Bronchial epithelial cell (primary cell): ENCODE measurements at places on chromosomes 3 and 15.
A peak's percentile ranks its signal among the peaks of the same experiment; 100 is the strongest.

- DNase-seq = peak; percentile 56
Measured at GRCh38 chr3:63979093-63979885, 44.0 kb downstream of the PSMD6 start.

DNA sequence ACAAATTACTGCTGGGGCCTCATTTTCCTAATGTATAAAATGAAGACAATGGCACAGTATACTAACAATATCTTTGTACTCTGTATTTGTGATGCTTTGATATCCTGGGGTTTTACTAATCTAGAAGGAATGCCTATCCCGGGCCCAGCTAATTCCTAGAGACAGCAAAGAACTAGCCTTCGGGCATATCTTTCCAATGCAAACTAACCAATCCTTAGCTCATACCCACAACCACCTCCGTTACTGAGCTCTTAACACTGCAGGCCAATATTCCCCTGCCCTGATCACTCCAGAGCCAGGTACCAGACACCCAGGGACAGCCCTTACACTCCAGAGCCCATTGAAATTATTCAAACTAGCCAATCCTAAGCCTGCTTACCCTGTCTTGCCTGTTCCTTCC lies 309.0 kb downstream of the ULK4 start:
- no peak for DNase-seq

DNA sequence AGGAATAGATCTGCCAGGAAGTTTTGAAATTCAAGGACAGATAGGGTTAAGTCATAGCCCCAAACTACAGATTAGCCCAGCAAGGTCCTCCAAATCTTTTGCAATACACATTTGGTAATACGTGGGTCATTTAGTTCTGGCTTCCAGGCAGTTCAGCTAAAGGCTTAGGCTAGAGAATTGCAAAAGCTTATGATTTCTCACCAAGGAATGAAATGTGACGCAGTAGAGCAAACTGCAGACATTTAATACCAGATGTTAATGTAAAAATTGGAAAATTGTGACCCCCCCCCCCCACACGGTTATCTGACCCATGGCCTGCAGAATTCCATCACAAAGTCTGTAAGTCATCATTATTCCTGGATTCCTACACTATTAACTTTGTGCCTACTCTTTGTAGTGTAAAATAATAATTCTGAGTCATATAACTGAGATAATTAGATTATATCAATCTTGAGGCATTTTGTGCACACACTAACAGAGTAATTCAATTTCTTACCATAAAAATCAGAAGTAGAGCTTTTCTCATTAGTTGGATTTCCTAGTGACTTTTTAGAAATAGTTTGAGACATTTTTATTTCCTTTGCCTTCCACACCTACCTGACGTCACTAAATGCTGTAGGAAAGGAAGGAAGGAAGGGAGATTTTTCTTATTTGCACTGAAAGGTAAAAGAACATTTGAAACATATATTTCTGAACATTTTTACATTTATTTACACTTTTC lies 235.2 kb downstream of the DTWD1 start:
- peak; percentile 50 for DNase-seq

DNA sequence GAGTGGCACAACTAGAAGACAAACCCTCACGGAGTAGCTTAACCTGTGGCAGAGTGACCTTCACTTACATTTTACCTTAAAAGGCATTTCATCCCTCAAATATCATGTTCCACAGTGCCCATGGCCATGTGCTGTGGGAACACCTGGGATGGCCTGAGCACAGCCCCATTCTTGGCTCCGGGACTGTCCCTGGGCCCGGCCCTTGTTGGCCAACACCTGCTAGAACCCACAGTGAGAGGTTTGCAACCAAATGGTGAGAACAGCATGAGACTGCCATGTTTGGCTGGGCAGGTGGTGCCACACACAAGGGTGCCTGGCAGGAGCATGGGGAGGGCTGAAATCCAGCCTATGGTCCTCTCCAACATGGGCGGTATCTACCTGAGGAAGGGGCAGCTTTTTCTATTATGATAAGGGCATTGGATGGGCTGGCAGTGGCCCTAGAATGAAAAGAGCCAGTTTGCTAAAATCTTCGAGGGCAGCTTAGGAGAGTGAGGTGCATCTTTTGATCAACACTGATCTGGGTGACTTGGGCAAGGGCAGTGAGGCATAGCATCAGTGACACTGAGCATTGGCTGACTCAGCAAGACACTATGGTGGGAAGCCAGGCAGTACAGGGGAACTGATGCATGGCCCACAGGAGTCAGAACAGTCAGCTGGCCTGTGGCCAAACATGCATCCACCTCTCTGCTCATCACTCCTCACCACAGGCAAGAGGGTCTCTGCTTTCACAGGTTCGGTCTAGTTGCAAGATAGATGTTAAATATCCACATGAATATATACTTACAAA lies 53.9 kb downstream of the SYNM start:
- no peak for DNase-seq

GRCh38 chr3:155852341-155852740 lies 1.9 kb downstream of the SLC33A1 start:
- DNase-seq = no peak

DNA sequence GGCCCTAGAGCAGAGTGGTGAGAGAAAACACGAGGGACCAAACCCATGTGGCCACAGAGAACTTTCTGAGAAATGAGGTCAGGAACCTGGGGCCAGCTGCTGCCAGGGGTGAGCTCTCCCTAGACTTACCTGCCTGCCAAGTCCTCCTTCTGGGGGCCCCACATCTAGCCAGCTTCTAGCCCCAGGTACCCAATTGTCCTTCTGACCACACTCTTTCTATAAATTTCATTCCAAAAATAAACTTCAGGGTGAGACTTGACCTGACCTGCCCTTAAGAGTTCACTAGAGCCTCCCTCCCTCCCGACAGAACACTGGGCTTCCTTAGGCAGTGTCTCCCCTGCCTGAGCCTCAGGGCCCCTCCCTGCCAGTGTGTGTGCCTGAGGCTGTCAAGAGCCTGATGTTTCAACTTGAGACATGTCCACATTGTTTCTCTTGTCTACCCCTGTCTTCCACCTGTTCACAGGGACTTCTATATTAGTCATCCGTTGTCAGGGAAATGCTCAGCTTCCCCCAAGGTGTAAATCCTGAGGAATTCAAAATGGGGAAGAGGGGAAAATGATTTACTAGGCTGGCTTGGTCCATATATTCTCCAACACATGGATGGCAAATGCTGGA lies 312.8 kb upstream of the TLE3 start:
- DNase-seq = peak; percentile 56

GRCh38 chr3:195082811-195083210 lies 188.1 kb downstream of the XXYLT1 start:
- DNase-seq = no peak

DNA sequence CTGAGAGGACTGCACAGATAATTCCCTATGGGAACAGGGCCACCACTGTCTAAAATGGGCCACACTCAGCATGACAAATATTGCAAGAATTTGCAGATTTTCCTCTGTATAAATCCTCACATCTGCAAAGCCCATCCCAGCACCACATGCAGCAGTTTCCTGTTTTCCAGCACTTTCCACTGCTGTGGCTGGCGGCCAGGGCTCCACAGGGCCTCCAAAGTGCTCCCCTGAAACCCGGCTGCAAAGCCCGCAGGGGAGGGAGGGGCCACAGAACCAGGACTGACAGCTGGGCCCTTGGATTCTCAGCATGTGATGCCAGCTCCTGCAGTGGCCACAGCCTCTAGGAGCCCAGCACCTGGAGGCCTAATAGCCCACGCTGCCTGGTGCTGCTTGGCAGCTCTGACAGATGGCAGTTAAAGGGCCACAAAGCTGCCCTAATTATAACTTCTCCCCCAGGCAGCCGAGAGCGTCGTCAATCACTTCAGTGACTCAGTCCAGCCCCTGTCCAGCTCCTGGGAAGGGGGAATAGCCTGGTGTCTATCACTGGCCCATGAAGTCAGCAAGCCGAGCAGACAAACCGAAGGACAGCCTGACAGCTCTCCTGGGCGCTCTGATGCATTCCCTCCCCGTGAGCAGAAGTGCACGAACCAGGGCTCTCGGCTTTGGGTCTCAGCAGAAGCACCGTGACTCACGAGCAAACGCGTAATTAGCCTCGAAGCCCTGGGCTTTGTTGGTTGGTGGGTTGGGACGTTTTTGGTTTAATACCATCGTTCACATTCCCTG lies 4.7 kb downstream of the LRRC15 start:
- DNase-seq = no peak

DNA sequence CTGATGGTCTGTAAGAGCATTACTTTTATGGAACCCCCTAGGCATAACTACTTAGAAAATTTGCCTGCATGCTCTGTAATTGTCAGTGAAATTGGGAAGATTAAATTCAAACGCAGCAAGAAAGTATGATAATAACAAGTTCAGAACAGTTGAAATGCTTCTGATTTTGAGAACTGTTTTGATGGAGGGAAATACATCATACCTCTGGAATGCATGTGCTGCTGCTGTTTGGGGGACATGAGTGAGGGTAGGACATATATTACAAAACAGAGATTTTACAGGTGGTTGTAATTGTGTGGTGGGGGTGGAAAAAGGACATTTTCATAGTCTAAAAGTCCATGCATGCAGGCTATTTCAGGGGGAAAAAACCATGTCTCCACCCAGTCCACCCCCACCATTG lies 135.0 kb upstream of the DPH6 start:
- DNase-seq = no peak

- DNase-seq = peak; percentile 95
Measured at GRCh38 chr3:32045091-32045915, 61.1 kb upstream of the GPD1L start.

DNA sequence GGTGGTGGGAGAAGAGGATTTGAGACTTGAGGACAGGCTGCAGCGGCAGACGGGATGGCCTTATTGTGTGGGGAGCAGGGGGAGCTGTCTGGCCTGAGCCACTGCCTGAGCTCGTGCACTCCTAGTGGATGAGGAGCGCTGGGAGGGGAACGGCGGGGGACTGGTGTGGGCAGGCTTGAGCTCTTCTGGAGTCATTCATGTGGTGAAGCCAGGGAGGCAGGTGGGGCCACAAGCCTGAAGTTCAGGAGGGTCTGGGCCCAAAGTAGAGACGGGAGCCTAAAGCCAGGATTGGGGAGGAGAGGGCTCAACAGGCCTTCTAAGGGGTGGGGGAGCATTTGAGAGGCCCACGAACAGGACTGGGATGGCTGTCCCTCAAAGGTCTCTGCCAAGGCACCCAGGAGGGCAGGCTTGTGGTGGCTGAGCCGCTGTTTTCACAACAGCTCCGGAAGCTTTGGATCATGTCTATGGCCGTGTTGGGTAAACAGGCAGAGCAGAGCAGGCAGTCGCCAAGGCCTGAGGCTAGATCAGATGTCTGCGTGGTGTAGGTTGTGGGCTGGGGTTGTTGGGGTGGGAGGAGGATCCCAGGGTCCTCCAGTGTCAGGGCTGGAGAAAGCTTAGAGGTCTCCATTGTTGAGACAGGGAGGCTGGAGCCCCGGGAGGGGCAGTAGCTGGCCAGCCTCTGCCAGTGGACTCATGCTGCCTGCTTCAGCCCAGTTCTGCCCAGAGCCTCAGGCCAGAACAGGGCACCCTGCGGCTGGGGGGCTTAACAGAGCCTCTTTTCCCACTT lies 8.2 kb downstream of the PRKCD start:
- no peak for DNase-seq

DNA sequence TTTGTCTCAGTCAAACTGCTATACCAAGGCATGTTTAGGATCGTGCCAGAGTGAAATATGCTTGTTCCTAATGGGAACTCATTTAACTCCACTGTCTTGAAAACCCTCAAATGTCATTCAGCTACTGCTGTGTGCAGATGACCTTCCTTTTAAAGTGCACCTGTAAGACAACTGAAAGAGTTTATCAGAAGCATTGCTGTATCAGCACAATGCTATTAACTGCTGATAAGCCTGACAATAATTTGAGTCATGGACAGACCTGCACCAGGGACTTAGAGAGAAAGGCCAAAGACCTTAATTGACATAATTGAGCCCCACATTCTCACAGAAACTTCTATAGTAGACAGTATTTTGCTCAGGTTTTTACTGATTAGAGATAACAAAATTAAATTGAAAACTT lies 557.9 kb downstream of the DIPK2A start:
- DNase-seq = no peak

DNA sequence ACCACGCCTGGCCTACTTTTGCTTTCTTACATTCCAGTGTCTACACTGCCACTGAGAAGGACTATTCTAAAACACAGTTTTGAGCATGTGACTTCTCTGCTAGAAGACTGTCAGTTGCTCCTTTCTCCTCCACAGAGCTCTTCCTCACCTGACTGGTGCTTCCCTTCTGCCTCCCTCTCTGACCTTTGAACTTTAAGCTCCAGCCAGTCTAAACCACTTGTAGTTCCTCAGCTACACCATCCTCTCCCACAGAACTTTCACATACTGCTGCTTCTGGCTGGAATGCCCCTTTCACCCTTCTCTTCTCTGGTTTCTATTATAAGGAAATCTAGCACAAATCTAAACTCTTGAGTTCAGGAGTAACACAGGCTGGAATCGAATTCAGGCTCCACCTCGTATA lies 9.1 kb downstream of the NCEH1 start:
- no peak for DNase-seq

- DNase-seq = no peak
Measured at GRCh38 chr3:122247825-122248185, 64.3 kb downstream of the CASR start.

DNA sequence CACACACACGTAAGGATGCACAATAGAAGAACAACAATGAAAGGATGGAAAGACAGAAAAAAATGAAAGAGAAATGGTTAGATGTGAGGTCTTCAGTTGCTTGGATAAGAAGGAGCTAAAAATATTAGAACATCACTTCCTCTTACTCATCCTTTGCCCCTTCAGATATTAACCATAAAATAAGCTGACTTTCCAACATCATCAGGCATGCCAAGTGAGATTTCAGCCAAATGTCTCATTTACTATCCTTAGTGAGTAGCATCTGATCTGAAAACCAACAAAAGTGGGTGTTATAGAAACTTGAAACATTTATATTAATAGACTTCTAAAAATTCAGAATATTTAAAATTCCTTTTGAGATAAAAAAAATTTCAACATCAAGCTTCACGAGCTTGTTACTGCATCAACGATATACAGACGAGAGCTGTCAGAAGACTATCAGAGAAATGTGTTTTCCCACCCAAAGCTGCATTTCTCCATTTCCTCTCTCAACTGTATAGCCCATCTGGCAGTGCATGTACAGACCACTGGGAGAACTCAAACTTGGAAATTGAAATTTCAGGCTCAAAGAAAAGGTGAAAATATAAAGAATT lies 25.4 kb upstream of the LSAMP start:
- no peak for DNase-seq

GRCh38 chr3:116020989-116021388 lies 397.7 kb downstream of the GAP43 start:
- no peak for DNase-seq

DNA sequence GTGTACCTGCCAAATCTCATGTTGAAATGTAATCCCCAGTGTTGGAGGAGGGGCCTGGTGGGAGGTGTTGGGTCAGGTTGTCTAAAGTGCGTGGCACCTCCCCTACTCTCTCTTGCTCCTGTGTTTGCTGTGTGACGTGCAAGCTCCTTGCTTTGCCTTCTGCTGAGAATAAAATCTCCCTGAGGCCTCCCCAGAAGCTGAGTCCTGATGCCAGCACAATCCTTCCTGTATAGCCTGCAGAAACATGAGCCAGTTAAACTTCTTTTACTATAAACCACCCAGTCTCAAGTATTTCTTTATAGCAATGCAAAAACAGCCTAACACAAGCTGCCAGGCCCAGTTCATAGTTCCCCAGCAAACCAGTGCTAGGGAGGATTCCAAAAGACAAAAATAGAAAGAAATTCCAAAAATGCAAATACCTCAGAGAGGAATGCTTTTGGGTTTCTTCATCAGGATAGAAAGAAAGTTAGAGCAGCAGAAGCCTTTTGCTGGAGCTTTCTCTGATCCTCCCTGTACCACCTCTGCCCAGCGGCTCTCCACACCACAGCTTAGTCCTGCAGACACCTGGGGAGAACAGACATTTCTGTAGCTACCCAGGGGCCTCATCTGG lies 25.9 kb upstream of the CDV3 start:
- DNase-seq = peak; percentile 28

GRCh38 chr3:31768479-31769125 lies 212.5 kb downstream of the OSBPL10 start:
- DNase-seq = peak; percentile 42
